ENCODE measurements at places on chromosomes 7 and 10.

DNA sequence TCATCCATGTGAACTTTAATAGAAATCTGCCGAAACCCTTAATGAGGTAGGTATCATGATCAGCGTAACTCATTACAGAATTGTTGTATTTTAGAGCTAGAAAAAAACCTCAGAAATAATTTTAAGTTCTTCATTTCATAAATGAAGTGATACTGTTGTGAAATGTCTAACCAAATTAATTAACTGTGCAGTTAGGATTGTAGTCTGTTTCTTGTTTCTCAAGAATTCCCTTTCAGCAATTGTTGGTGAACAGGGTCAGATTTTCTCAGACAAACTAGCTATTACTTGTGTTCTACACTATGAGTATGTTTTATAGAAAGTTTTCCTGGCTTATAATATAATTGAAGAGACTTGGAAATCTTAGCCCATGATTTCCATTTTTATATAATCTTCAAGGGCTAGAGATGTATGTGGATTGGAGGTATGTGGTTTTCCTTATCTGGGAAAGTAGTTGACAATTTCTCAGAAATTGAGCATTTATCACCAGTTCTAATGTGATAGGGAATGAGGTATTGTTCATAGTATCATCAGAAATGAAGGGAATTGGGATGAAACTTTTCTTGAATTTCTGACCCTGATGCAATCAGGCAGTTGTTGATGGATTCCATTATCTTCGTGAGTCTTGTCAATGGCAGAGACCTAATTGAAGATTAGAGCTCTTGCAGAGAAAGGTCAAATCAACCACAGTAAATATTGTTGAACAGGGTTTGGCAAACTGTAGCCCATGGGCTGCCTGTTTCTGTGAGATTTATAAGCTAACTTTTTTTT, 55.0 kb downstream of the ST7 start:
- DNase-seq = no peak

GRCh38 chr7:134440067-134440466, 18.8 kb downstream of the AKR1B1 start:
- DNase-seq = no peak

GRCh38 chr7:47355684-47356083, 226.2 kb downstream of the TNS3 start:
- no peak for DNase-seq

- no peak for DNase-seq
Measured at GRCh38 chr7:85186083-85186520, 754 bp downstream of the SEMA3D start.

- no peak for DNase-seq
Measured at GRCh38 chr10:89095701-89096391, 105.2 kb downstream of the FAS start.

- DNase-seq = no peak
Measured at GRCh38 chr7:129366-130221, 62.8 kb upstream of the FAM20C start.

DNA sequence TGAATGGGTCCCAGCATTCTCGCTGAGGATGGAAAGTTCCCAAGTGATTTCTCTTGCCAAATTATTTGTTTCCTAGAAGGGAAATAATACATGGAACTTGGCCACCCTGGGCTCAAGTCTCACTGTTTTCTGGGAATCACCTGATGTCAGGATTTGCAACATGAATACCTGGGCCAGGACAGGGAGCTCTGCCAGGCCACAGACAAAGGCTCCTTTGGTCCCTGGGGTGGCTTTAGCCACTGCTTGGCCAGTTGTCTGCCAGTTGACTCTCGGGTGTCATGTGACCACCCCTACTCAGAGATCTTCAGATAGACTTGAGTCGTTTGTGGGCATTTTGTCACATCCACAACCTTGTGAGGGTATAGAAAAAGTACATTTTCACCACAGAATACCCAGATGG, 258.0 kb upstream of the HABP2 start:
- no peak for DNase-seq

- DNase-seq = no peak
Measured at GRCh38 chr10:79285315-79286197, 61.7 kb upstream of the PPIF start.

DNA sequence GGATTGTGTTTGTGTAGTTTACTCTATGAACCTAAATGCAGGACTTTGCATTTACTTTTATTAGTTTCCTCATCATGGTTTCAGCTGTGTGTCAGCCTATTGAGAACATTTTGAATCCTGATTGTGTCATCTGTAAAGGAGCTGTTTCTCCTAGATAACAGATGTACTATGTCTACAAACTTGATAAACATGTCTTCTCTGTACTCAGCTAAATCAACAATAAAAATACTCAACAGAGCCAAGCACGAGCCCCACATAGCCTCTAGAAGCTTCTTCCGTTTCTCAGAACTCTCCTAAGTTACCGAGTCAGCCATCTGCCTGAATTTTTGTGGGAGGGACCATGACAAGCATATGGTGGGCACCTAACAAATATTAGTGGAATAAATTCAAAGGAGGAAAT, 234.7 kb downstream of the SKAP2 start:
- no peak for DNase-seq

DNA sequence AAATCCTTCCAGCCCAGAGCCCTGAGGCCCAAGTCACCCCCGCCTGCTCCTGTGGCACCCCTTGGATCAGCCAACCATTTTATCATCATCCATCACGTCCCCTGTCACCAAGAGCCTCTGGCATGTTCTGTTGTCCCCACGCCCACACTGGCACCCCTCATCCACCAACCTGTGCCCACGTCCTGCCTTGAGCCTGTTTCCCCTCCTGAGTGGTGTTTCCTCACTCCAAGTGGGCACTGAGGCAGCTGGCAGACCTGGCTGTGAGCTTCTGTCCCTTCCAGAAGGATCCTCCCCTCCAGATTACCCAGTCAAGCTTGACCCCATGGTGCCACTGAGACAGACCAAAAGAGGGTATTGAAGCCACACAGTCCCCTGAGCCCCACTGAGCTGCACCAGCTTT, 71.4 kb upstream of the ANTXRL start:
- no peak for DNase-seq

DNA sequence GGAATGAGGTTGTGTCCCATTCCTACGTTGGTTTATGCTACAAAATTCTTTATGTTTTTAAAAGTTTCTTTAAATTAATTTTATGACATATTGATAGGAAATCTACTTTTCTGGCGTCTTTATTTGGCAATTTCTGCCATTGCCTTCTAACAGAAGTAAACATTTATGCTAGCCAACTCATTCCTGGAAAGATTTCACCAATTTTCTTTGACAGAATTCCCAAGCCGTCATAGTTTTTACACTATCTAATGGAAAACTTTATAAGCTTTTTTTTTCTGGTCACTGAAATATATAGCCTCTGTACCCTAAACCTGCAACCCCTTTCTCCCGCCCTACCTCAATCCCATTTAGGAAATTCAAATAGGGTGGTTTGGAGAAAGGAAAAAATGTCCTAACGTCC, 6.1 kb upstream of the TCAF1 start:
- no peak for DNase-seq

DNA sequence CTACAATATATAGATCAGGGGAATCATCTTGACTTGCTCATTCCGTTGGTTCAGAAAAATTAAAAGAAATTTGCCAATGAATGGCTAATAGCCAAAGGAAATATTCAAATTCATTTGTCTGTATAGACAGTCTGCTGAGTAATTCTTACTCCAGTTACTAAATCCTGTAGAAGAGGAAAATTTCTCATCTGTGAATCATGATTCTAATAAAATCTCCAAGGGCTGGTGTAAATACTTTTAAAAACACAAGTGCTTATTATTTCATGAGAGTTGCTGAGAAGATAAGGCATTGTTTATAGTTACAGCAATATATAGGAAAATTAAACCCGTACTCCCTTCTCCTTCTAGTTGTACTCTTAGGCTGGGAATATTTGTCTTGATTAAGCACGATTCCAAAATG, 53.0 kb downstream of the WNT2 start:
- no peak for DNase-seq

GRCh38 chr7:81469869-81470723, 299.8 kb downstream of the HGF start:
- no peak for DNase-seq

GRCh38 chr10:10014846-10015245, 1002.8 kb upstream of the CELF2 start:
- no peak for DNase-seq

GRCh38 chr10:119620241-119621077, 23.7 kb upstream of the TIAL1 start:
- no peak for DNase-seq

DNA sequence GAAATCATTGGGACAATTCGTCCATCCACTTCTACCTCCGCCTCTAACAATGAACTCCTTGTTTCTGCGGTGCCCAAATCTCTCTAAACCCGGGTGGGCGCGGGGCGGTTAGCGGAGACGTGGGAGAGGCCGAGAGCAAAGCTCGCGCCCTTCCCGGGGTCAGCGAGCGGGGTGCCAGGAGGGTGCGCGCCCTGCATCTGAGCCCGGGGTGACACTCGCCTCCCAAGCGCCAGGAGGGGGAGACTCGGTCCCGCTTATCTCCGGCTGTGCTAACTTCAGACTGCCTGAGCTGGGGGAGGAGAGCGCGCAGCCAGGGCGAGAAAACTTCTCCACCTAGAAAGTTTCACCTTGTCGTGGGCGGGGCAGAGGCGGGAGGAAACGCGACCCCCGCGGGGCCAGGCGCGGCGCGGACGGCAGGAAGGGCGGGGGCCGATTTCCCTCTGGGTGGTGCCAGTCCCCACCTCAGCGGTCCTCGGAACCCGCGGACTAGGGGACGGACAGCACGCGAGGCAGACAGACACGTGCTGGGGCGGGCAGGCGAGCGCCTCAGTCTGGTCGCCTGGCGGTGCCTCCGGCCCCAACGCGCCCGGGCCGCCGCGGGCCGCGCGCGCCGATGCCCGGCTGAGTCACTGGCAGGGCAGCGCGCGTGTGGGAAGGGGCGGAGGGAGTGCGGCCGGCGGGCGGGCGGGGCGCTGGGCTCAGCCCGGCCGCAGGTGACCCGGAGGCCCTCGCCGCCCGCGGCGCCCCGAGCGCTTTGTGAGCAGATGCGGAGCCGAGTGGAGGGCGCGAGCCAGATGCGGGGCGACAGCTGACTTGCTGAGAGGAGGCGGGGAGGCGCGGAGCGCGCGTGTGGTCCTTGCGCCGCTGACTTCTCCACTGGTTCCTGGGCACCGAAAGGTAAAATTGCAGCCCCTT, at the start of gene MET:
Gene MET (plus strand): TSS at position 516 of the 915 bp plus-strand sequence. CDS start 26,889 bp downstream, outside the sequence.
- no peak for DNase-seq

DNA sequence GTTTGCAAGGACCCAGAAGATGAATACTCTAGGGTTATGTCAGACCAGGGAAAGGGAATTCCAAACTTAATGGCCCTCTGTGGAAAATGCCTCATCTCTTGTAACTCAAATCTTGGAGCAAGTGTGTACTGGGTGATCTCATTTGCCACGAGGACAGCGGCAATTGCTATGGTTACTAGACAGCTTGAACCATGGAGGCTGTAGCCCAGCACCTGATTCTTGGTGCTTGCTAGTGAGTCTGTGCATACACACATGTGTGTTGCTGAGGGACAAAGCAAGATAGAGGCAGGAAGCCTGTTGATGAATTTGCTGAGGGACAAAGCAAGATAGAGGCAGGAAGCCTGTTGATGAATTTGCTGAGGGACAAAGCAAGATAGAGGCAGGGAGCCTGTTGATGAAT, 58.6 kb upstream of the FEZF1 start:
- DNase-seq = no peak

DNA sequence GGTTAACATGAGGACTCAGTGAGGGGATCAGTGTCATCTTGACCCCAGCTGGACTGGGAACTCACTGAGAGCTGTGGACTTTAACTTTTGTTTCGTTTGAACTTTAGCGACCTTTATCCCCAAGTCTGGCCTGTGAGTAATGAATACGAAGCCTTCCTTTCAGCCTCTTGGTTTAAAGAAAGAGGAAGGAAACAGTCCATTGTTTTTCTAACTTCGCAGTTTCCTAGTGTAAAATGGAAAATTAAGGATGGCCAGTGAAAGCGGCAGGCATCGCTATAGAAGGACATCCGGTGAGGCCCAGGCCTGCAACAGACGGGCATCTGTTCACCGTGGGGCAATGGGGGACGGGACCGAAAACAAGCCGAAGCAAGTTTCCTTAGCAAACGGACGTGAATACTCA, 44.1 kb upstream of the ADO start:
- no peak for DNase-seq

GRCh38 chr10:47283101-47283630, 16.8 kb upstream of the GDF10 start:
- no peak for DNase-seq

- DNase-seq = no peak
Measured at GRCh38 chr10:89516149-89516832, 19.1 kb downstream of the SLC16A12 start.

- DNase-seq = no peak
Measured at GRCh38 chr7:3917436-3917835, 616.4 kb downstream of the SDK1 start.

DNA sequence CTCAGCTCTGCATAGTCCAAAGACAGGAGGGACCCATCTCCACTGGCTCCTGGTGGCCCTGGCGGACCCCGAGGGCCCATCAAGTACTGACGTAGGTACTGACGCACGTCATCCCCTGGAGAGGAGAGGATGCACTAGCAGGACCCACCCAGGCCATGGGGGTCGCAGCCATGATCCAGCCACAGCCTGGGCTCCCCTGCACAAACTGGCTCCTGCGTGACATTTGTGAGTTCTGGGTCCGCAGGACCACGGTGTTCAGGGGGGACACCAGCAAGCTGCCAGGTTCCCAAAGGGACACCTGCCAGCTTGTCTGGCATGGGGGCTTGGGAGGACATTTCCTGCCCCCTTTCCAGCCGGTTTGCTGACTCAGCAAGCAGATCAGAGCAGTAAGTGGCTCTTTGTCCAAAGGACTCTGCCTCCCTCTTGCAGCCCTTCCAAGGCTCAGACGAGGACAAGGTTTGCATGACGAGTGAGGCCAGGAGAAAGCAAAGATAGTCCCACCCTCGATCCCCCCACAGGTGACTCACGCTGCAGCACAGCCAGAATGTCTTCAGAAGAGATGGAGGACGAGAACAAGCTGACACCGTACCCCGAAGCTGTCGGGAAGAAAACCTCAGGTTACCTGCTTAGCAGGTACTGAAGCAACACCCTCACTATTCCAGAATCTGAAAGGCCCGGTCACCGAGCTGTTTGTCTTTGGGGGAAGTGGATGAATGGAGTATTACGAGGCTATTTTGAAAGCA, 49.0 kb downstream of the COL17A1 start:
- DNase-seq = no peak

DNA sequence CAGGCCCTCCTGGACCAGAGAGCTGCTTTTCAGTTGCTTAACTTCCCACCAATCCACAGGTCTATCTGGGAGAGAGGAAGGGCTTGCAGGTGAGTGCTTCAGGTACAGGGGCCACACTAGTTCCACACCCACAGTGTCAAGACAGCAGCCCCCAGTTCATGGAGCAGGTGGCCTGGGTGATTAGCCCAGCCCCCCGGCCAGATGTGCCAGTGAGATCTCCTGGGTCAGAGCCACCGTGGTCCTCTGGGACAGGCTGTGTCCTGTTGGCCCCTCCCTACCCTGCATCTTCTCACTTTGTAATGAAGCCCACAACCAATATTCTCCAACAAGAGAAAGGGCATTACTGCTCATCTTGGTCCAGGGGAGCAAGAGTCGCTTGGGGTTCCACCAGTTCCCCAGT, 30.6 kb downstream of the DRGX start:
- no peak for DNase-seq

GRCh38 chr10:127374901-127375300, 174.2 kb upstream of the NPS start:
- DNase-seq = no peak

Data from stimulated activated CD8-positive, alpha-beta memory T cell treated with anti-CD3 and anti-CD28 coated beads, Interleukin-4, amount 100 ng/mL, for 4 hours (primary cell).